ENCODE measurements at places on chromosomes 7 and 10. TPM values are rescaled to one million over a fixed set of nuclear protein-coding genes. Genes with fewer than 3 reads are reported as not detected.

Gene SMKR1
- total RNA-seq = not detected

Gene ZNF775
- 0.50 TPM for total RNA-seq

DNA sequence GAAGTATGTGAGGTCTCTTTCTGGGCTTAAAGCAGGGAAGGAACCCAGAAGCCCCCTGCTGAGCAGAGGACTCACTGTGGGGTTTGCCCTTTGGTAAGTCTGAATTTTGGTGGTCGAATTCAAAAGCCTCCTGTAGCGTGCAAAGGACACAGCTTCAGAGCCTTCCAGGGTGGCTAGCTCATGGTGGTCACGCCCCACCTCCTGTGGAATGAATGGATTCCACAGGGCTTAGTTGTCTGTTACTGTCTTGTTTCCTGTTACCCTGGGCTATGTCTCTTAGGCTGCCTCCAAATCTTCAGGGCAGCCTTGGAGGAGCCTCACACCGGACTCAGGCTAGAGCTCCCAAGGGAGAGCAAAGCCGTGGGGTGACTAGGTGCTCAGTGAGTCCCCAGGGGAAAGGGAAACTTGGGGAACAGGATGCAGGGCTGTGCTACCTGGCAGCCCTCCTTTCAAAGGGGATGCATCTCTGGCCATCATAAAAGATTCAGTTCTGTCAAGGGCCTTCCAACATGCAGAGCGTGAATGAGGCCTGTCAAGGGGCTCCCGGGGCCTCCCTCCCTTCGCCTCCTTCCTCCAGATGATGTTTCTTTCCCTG, 211.7 kb downstream of the CCSER2 start:
- no peaks in the 10 kb centered on the region for H3K27me3 ChIP-seq
- no peaks in the 10 kb centered on the region for H3K4me1 ChIP-seq
- no peak for DNase-seq
- H3K27ac ChIP-seq = no peak overlapping the region
- no peaks in the 10 kb centered on the region for H3K36me3 ChIP-seq

- H3K4me1 ChIP-seq = no peaks in the 10 kb centered on the region
- H3K4me3 ChIP-seq = no peak overlapping the region
- H3K27me3 ChIP-seq = no peaks in the 10 kb centered on the region
- DNase-seq = no peak
- no peaks in the 10 kb centered on the region for H3K36me3 ChIP-seq
Measured at GRCh38 chr7:35571611-35572240, 123.2 kb downstream of the HERPUD2 start.

- DNase-seq = no peak
- no peak overlapping the region for H3K27ac ChIP-seq
- H3K27me3 ChIP-seq = no peaks in the 10 kb centered on the region
- H3K4me1 ChIP-seq = no peaks in the 10 kb centered on the region
- H3K36me3 ChIP-seq = no peaks in the 10 kb centered on the region
- no peak overlapping the region for H3K4me3 ChIP-seq
Measured at GRCh38 chr7:51308696-51309095, 7.9 kb downstream of the COBL start.

- H3K27ac ChIP-seq = no peak overlapping the region
- no peak overlapping the region for H3K4me3 ChIP-seq
- H3K4me1 ChIP-seq = no peaks in the 10 kb centered on the region
- H3K36me3 ChIP-seq = no peaks in the 10 kb centered on the region
- DNase-seq = no peak
Measured at GRCh38 chr10:29598851-29599311, 35.9 kb downstream of the SVIL start.

GRCh38 chr7:113730309-113730955, 188.4 kb downstream of the PPP1R3A start:
- no peak overlapping the region for H3K27ac ChIP-seq
- no peaks in the 10 kb centered on the region for H3K4me1 ChIP-seq
- H3K4me3 ChIP-seq = no peak overlapping the region

GRCh38 chr10:110701617-110701971, 57.5 kb downstream of the RBM20 start:
- no peaks in the 10 kb centered on the region for H3K27me3 ChIP-seq
- H3K36me3 ChIP-seq = no peaks in the 10 kb centered on the region
- no peaks in the 10 kb centered on the region for H3K4me1 ChIP-seq
- no peak for DNase-seq

GRCh38 chr7:149479568-149479967, 18.0 kb downstream of the ZNF746 start:
- DNase-seq = no peak
- H3K27me3 ChIP-seq = no peaks in the 10 kb centered on the region
- no peak overlapping the region for H3K4me3 ChIP-seq
- no peak overlapping the region for H3K27ac ChIP-seq

DNA sequence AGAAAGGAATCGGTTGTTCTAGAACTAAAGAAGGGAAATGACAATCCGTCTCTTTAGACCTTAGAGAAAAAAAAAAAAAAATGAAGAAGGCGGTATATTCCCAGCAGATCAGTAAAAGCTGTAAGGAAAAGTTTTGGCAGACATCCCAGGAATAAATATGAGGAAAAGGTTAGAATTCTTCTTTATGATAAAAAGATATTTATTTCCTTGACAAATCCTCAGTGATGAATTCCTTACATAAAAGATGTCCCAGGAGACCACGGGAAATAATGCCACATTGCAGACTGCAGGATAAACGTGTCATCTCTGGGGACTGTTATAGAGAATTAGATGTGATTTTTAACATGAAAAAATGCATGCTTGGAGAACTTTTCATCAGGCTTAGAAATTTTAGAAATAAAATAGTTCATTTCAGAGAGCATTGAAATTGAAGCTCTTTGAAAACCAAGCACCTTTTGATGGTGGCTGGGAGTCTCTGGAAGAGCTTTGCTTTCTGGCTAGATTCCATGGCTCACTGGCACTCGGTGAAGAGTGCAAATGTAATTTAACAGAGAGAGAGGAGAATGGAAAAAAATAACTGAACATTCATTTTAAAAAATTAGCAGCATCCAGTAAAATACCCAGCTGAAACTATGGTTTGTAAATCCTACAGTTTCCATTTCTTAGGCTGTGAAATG, 98.2 kb downstream of the PRPF18 start:
- H3K4me3 ChIP-seq = no peak overlapping the region
- no peaks in the 10 kb centered on the region for H3K27me3 ChIP-seq
- no peaks in the 10 kb centered on the region for H3K36me3 ChIP-seq
- DNase-seq = no peak

DNA sequence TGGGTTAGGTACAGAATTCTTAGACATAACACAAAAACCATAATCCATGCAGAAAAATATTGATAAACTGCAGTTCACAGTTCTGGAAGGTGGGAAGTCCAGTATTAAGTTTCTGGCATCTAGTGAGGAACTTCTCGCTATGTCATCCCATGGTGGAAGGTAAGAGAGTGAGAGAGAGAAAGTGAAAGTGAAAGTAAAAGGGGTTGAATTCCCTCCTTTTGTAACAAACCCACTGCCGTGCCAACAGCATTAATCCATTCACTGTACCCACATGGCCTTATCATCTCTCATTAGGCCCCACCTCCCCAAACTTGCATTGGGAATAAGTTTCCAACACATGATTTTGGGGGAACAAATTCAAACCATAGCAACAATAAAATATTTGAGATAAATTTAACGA, 17.1 kb downstream of the ZNF485 start:
- H3K36me3 ChIP-seq = no peaks in the 10 kb centered on the region
- no peak overlapping the region for H3K27ac ChIP-seq
- no peak for DNase-seq
- no peaks in the 10 kb centered on the region for H3K27me3 ChIP-seq
- H3K4me1 ChIP-seq = no peaks in the 10 kb centered on the region

DNA sequence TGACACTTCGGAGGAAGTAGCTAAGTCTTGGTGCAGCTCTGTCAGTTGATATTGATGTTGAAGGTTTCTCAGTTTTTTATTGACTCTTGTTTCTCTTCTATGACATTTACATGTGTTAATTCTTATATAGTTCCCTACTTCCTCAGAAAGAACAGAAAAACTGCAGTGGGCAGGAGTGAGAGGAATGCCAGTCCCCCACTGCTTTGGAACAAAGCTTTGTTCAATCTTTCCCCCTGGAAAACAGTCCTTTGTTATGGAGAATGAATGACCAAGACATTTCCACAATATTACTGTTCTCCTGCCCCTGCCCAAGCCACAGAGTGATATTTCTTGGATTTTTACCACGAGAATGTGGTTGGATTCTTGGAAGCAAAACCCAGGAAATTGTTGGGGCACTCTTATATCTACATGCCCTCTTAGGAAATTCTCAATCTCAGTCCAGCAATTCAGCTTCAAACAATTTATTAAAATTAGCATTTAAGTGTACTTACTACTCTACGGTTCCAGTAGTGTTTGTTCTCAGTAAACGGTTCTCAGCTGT, 258.0 kb upstream of the KCND2 start:
- H3K4me3 ChIP-seq = no peak overlapping the region
- no peaks in the 10 kb centered on the region for H3K36me3 ChIP-seq
- no peak overlapping the region for H3K27ac ChIP-seq
- H3K27me3 ChIP-seq = no peaks in the 10 kb centered on the region

DNA sequence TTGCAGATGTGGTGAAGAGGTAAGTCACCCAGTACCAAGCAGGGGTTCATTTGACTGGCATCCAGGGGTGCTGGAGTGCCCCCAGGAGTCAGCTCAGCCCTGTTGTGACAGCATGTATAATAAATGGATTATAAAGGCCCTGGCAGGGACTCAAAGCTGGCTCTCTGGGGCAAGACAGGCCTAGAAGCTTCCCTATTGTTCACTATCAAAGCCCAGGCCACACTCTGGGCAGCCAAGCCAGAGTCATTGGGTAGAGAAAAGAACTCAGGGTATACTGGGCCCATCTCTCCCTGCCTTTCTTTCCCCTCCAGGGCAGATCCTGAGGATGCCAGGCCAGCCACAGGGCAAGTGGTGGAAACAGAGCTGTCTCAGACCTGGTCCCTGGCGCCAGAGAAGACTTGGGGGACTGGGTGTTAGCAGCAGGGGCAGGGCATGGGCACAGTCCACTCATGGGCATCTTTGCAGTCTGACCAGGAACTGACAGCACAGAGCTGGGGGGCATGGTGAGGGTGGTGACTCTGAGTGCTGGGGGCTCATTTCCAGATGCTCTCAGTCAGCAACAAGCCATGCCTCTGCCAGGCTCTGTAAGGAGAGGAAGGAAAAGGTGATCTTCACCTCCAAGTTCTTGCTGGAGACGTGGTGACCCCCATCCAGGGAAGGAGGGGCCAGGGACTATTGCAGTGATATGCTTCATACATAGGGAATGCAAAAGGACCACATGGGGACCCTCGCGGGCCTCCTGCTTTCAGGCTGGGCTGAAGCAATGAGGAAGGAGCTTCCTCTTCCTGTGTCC, 11.7 kb downstream of the RBP3 start:
- no peaks in the 10 kb centered on the region for H3K27me3 ChIP-seq
- no peak overlapping the region for H3K4me3 ChIP-seq
- H3K4me1 ChIP-seq = no peaks in the 10 kb centered on the region

DNA sequence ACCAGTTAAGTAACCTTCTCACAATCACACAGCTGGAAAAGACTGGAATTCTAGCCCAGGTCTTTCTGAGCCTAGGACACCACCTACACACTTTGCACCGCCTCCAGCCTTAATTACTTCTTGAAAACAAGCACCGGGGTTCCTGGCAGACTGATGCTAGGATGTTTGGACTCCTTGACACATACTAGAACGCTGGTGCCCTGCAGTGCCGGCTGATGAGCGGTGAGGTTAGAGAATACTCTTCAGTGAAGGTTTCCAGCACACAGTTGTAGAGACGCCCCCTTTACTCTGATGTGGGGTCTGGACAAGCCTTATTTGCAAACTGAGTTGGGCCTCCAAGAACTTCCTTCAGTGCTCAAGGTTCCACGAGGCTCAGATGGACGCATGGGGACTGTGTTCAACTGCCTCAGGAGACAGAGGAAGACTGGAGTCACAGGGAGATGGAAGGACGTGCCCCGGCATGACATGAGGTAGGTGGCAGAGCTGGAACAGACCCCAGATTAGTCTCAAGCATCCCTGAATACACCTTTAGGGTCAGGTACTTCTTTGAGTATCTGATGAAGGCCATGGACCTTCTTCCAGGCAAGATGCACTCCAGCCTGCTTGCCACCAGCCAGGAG, 89.6 kb downstream of the COBL start:
- H3K27ac ChIP-seq = no peak overlapping the region
- no peak for DNase-seq
- H3K36me3 ChIP-seq = no peaks in the 10 kb centered on the region
- peaks cover 6% of the 10 kb centered on the region for H3K4me1 ChIP-seq
- H3K27me3 ChIP-seq = no peaks in the 10 kb centered on the region

GRCh38 chr10:86863484-86863842, 94.0 kb downstream of the MMRN2 start:
- no peak for DNase-seq
- no peak overlapping the region for H3K4me3 ChIP-seq
- no peaks in the 10 kb centered on the region for H3K4me1 ChIP-seq
- no peak overlapping the region for H3K27ac ChIP-seq
- H3K27me3 ChIP-seq = no peaks in the 10 kb centered on the region

- no peak overlapping the region for H3K4me3 ChIP-seq
- H3K36me3 ChIP-seq = no peaks in the 10 kb centered on the region
- H3K4me1 ChIP-seq = no peaks in the 10 kb centered on the region
- no peaks in the 10 kb centered on the region for H3K27me3 ChIP-seq
Measured at GRCh38 chr10:67224553-67224952, 298.7 kb downstream of the LRRTM3 start.

GRCh38 chr10:12902851-12903358, 98.6 kb downstream of the CCDC3 start:
- no peak overlapping the region for H3K27ac ChIP-seq
- H3K36me3 ChIP-seq = no peaks in the 10 kb centered on the region
- DNase-seq = no peak
- H3K4me1 ChIP-seq = no peaks in the 10 kb centered on the region

DNA sequence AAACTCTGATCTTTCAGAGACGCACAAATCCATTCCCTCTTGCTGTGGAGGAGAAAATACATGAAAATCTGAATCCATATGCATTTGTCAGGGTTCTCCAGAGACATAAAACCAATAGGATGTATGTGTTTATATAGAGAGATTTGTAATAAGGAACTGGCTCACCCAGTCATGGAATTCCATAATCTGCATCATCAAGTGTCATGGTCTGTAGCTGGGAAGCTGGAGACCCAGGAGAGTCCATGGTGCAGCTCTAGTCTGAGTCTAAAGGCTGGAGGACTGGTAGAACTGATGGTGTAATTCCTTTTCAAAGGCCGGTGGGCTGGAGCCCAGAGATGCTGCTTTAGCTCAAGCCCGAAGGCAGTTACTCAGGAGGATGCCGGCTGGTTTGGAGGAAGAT, 134.0 kb downstream of the TCF7L2 start:
- no peak overlapping the region for H3K27ac ChIP-seq
- no peak for DNase-seq

- H3K27ac ChIP-seq = no peak overlapping the region
- no peaks in the 10 kb centered on the region for H3K27me3 ChIP-seq
- H3K36me3 ChIP-seq = no peaks in the 10 kb centered on the region
Measured at GRCh38 chr10:15324611-15325010, 46.5 kb downstream of the FAM171A1 start.

- no peaks in the 10 kb centered on the region for H3K36me3 ChIP-seq
- H3K27ac ChIP-seq = no peak overlapping the region
- H3K27me3 ChIP-seq = no peaks in the 10 kb centered on the region
- DNase-seq = no peak
- H3K4me3 ChIP-seq = no peak overlapping the region
- no peaks in the 10 kb centered on the region for H3K4me1 ChIP-seq
Measured at GRCh38 chr7:86667732-86668131, 24.0 kb downstream of the GRM3 start.

GRCh38 chr7:19362099-19362498, 216.9 kb upstream of the FERD3L start:
- no peak for DNase-seq
- no peaks in the 10 kb centered on the region for H3K36me3 ChIP-seq
- no peak overlapping the region for H3K27ac ChIP-seq
- H3K4me3 ChIP-seq = no peak overlapping the region

All from right lobe of liver (tissue), 6 donors.